ENCODE measurements at places on chromosomes 5 and 9. TPM values are rescaled to one million over a fixed set of nuclear protein-coding genes. Genes with fewer than 3 reads are reported as not detected.

LRRC14B gene
- total RNA-seq: not detected

WWC1 gene
- total RNA-seq: 38.3 TPM

LHX3 gene
- not detected for total RNA-seq

PTGS1 gene
- total RNA-seq: 7.8 TPM

ZNF366 gene
- total RNA-seq: 1.0 TPM

CCNJL gene
- 27.7 TPM for total RNA-seq

C6 gene
- 1.0 TPM for total RNA-seq

ZNF454 gene
- total RNA-seq: 1.3 TPM

ELOVL7 gene
- total RNA-seq: 30.0 TPM

NR6A1 gene
- total RNA-seq: 7.1 TPM

SARDH gene
- total RNA-seq: 0.40 TPM

COX7C gene
- 917 TPM for total RNA-seq

GAPT gene
- 0.70 TPM for total RNA-seq

IFNA13 gene
- total RNA-seq: not detected

DMRT3 gene
- total RNA-seq: not detected

UNC5A gene
- total RNA-seq: not detected

TNPO1 gene
- 75.0 TPM for total RNA-seq
